NCI-H774 (cell line): ENCODE measurements at places on chromosomes 1 and 21.

GRCh38 chr1:8815582-8816151 is 1.8 kb downstream of the RERE start:
- DNase-seq = no peak

DNA sequence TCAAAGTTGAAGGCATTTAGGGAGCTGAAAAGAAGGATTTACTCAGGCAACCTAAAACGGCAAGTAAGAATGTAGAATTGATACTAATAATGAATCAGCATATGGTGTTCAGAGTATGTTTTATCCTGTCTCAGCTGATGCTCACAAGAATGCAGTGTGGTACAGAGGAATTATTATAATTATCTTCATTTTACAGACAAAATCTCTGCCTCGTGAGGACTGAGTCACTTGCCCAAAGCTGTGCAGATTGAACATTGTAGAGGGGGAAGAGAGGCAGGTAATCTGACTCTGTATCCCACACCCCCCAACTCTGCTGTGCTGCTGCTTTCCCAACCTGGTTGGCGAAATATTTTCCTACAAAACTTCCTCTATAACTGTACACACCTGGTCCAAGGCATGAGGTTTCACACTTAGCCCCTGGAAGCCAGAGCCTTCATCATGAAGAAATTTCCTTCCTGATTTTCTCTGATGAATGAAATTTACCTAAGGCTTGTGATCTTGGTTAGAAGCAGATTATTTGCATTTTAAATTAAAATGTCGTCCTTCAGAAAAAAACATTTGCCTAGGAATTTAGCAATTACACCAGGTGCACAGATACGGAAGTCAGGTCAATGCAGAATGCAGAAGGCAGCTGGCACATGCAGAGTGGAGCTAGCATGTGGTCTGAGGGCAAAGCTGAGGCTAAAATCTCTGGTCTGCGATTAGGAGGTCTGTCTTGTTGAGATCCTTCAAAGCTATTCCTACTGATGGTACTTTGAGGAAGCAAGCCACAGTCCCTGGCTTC is 52.8 kb downstream of the DPT start:
- no peak for DNase-seq

DNA sequence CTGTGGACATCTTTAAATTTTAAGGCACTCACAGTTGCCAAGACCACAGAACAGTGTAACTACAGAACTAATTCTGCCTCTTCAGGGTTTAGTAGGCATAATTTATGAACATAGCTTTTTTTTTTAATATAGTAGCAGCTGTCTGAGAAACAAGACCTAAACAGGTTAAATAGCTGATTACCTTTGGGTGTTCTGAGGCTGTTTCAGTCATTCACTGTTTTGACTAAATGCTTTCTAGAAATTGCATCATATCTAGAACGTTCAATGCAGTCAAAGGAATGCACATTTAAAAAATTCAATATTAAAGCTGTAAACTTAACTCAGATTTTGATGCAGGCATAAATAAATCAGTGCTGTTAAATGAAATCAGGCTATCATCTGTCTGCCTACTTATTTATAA is 101.6 kb downstream of the BRINP3 start:
- no peak for DNase-seq

DNA sequence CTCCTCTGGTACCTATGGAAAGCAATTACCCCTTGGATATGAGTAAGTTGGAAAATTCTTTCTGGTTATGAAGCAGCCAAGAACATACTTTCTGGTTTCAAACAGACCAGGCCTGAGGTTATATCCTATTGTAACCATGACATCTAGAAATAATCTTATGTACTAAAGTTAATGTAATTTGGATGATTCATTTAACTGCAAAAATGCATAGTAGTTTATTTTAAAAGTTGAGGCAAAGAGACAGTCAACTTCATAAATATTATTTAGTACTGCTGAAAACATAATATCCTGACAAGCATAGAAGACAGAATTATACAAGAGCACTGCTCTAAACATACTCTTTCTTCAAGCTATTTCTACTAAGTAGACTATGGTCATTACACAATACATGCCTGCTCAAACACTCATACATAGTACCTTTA is 25.5 kb downstream of the ODF2L start:
- no peak for DNase-seq

DNA sequence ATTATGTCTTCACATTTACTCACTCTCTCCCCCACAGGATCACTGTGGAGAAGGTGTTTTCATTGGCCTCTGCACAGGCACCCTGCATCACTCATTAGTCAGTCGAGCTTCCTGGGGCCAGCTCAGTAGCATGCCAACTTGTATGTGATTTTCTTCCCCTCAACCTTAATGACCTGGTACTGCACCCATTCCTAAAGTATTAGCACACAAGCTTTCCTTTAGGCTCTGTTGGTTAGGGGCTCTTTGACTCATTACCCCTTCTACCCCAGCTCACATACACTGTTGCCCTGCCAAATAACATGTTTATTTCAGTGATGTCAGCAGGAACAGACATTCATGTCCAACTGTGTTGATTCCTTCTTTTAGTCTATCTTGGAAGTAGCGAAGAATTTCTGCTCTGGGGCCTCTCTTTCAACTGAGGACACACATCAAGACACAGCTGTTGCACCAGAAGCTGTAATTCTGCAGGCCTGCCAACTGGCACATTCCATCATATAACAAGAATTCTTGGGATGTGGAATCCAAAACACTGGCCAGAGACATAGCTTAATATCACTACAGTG is 603.5 kb upstream of the ADAMTS5 start:
- no peak for DNase-seq

DNA sequence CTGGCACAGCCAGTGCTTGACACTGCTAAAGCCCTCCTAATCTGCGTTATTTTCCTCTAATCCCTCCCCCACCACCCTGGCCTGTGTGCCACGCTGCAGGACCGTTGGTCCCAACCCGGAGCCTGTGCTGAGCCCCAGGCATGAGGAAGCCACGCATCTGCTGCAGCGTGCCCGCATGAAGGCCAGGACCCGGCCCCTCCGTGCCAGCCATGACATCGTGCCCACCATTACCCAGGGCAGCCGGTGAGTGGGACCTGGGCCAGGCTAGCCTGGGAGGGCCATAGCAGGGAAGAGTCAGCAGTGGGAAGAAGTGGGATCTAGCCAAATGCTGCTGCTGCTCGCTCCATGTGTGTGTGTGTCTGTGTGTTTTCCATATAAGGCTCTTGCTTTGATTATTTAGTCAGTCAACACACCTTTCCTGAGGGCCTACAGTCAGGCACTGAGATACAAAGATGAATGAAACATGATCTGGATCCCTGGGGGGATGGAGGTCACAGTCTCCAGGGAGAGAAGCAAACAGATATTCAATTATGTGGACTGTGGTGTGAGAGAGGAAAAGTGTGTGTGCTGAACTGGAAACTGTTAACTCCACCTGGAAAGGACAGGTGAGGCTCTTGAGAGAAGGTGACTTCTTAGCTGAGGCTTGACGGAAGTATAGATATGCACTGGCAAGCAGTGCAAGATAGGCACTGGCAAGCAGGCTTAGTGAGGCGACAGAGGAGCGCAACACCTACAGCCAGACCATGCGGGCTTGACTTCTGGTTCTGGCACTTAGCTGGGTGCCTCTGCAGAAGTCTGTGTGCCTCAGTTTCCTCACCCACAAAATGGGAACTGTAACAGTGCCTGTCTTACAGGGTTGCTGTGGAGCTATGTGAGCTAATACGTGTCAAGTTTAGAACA is 15.9 kb downstream of the KIAA1614 start:
- DNase-seq = no peak

- no peak for DNase-seq
Observed at GRCh38 chr1:36729289-36729688, 246.6 kb upstream of the CSF3R start.

- no peak for DNase-seq
Observed at GRCh38 chr1:54292002-54292911, 92.3 kb downstream of the MRPL37 start.

- no peak for DNase-seq
Observed at GRCh38 chr1:26996024-26996423, 2.5 kb downstream of the TRNP1 start.
